Stimulated activated effector memory CD8-positive, alpha-beta T cell treated with anti-CD3 and anti-CD28 coated beads, Interleukin-12 subunit alpha, Interleukin-12 subunit beta, amount 100 ng/mL, for 72 hours (primary cell): ENCODE measurements at places on chromosomes 5 and 9.

DNA sequence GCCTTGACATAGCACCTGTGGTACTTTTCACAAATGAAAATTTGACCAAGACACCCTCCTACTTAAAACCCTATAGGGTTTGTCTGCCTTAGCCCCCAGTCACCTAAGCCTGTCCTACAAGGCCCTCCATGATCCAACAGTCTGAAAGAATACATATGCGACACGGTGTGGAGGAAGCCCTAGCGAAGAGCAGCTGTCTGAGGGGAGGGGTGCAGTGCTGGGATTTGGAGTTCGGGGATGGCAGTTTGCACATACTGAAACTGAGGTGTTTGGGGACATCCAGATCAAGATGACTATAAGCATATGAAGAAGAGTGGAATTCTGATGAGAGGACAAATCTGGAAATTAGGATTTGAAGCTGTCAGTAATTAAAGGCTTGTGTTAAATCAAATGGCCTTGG, 7.2 kb upstream of the MYORG start:
- DNase-seq = no peak

- DNase-seq = no peak
Observed at GRCh38 chr9:82127465-82127864, 138.9 kb downstream of the SPATA31D1 start.

- no peak for DNase-seq
Observed at GRCh38 chr9:15714746-15715145, 161.9 kb downstream of the CCDC171 start.

DNA sequence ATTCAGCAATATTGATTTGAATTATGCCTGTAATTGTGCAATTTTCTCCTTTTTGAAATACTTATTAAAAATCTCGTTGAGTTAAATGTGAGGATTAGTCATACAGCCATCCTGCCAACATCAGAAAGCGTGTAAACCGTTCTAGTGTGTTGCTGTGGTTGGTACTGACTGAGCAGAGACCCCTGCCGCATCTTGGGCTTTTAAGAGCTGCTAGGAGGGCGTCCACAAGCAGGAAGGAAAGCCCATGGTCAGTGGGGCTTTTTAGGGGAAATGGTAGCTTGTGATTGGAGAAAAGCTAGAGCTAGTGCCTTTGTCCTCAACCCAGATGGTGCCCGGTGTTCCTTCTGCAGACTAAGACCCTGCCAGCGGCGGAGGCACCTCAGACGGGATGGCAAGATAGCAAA, 1.3 kb downstream of the SDHA start:
- no peak for DNase-seq

GRCh38 chr9:123169926-123170325, 98.5 kb downstream of the STRBP start:
- DNase-seq = no peak

- DNase-seq = peak; percentile 92
Observed at GRCh38 chr5:140157032-140157781, 17.8 kb upstream of the CYSTM1 start.

DNA sequence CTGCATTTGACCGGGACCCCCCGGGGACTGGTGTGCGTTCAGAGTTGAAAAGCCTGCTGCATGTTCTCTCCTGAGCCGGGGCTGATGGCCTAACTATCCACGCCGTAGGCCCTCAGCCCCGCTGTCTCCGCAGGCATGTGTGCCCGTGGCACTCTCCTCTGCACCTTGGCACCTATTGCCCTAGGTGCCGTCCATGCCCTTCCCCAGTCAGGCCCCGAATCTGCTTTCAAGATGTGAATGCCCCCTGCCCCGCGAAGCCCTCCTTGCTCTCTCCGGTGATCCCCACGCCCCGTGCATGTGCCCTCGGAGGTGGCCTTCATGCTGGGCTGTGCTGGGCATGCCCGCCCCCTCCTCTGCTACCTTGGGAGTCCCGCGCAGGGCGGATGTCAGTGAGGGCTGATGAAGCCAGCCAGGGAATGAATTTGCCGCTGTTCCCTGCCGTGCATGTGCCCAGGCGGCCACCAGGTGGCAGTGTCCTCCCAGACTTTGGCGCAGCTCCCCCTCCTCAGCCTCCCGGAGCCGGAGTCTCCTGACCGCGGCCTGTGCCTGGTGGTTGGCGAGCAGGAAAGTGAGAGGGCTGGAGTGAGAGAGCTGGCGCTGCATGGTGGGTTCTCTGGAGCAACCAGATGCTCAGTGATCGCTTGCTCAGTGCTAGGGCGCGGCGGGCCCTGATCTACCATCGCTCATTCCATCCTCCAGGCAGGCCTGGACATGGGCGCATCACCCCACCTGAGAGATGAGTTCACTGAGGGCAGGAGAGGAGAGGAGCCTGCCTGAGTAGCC, 112.9 kb upstream of the LMX1B start:
- DNase-seq = peak; percentile 81

- DNase-seq = no peak
Observed at GRCh38 chr5:107826311-107827000, 155.7 kb upstream of the EFNA5 start.

DNA sequence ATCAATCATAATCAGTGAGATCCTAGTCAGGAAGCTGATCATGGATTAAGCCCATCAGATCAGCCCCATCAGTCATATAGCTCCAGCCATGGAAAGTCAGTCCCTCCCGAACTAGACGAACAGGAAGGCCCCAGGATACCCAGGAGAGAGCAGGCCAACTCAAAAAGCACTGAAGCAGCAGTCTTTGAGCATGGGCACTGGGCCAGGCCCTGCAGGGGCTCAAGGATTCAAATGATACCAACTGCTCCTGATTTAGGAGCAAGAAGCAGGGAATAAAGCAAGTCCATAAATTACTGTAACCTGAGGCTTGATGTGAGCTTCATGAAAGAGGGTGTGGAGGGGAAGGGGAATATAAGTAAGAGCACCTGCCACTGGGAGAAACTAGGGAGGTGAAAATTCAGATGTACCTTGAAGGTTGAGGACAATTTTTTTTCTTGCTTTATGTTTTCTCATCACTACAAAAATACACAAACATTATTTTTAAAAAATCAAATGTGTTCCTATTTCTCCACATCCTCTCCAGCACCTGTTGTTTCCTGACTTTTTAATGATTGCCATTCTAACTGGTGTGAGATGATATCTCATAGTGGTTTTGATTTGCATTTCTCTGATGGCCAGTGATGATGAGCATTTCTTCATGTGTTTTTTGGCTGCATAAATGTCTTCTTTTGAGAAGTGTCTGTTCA, 115.2 kb downstream of the SIL1 start:
- DNase-seq = no peak

DNA sequence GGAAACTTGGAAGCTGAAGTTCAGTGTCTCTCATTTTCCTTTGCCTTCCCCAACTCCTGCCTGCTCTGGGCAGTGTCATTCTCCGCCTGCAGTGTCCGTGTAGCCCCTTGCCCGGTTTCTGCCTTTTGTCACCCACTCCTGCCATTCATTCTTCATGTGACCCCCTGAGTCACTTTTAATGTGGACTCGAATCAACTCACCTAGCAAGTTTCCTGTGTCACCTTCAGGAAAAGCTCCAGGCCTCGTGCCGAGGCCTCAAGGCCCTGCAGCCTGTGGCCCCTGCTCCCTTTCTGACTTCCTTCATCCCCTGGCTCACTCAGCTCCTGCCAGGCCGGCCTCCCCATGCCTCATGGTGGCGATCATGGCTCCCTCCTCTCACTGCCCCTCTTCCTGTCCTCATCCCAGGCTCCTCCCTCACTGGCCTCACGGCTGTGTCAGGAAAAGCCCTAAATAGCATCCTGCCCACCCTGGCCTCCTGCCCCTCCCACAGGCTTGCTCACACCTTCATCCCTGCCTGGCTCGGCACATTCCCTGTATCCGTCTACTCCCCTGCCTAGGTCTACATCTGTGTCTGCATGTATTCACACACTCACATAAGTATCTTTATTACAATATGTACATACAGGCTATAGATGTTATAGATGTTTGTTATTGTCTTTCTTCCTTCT, 294.9 kb downstream of the MED10 start:
- DNase-seq = no peak

DNA sequence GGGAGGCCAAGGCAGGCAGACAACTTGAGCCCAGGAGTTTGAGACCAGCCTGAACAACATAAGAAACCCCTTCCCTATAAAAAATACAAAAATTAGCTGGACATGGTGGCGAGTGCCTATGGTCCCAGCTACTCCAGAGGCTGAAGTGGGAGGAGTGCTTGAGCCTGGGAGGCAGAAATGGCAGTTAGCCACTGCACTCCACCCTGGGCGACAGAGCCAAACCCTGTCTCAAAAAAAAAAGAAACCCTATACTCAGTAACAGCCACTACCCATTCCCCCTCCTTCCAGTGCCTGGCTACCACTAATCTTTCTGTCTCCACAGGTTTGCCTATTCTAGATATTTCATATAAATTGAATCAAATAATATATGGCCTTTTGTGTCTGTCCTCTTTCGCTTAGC, 14.3 kb upstream of the SIL1 start:
- DNase-seq = no peak

GRCh38 chr9:13090628-13091027, 188.9 kb downstream of the MPDZ start:
- DNase-seq = no peak

GRCh38 chr5:135127439-135128240, 93.6 kb upstream of the PITX1 start:
- DNase-seq = no peak
